ENCODE measurements at places on chromosomes 1 and 21.

DNA sequence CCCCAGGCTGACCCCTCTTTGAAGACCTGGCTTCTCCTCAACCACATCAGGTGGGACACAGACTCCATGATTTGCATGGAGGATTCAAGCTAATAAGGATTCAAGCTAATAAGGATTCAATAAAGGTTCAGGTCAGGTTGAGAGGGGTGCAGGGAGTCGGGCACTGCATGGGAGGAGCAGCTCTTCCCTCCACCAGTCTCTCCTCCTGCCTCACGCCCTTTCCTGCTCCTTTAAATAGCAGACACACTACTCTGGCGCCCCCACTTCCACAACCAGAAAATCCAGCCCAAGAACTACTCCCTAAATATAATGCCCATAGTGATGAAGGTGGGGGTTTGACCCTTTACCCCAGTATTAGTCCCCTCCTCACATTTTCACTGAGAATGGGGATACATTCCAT, 7.1 kb downstream of the MEX3A start:
- DNase-seq = no peak

DNA sequence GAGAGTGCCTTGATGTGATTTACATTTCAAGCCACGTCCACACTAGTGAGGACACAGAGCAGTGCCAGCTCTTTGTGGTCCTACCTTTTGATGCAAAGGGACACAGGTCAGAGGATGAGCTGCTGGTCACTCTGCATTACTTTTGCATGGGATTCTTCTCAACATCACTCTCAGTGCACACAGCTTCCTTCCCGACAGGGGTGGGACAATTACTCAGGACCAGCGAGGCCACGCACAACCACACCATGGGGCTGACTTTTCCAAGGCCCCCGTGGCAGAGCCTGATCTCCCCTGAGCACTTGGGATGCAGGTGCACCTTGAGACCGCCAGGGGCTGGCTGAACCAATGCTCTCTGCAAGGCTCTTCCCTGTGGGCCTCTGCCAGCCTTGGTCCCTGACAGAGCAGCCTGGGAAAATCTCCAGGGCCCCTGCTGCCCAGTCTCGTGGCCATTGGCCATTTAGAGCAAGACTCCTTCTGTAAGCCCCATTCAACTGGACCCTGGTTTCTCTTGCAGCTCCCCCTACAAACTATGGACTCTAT, 13.2 kb upstream of the PRAMEF12 start:
- DNase-seq = no peak

GRCh38 chr1:15064217-15064929, 89.2 kb upstream of the TMEM51 start:
- DNase-seq = no peak

DNA sequence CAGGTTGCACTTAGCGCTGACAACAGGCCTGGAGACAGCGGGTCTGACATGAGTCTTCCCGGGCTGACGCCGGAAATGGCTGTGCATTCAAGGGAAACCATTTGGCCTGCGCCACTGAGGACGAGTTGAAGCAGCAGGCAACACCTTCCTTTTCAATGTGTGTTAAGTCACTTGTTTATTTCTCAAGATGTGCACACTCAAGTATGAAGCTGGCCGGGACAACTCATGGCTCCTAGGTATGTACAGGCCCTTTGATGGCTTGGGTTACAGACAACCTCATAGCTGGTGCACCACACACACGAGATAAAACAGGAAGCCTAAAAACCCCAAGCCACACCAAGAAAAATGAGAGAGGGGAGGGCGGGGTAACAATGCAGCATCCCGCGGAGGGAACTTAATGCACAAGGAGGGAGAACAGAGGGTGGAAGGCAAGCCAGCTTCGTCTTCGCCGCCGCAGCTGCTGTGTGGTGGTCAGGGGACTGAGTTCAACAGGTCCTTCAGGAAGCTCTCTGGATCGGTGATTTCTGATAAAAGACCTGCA, 118.0 kb upstream of the IFFO2 start:
- DNase-seq = no peak

GRCh38 chr1:15621975-15622374, 4.7 kb downstream of the DDI2 start:
- DNase-seq = no peak

GRCh38 chr1:82108843-82109242, 308.1 kb downstream of the ADGRL2 start:
- no peak for DNase-seq

DNA sequence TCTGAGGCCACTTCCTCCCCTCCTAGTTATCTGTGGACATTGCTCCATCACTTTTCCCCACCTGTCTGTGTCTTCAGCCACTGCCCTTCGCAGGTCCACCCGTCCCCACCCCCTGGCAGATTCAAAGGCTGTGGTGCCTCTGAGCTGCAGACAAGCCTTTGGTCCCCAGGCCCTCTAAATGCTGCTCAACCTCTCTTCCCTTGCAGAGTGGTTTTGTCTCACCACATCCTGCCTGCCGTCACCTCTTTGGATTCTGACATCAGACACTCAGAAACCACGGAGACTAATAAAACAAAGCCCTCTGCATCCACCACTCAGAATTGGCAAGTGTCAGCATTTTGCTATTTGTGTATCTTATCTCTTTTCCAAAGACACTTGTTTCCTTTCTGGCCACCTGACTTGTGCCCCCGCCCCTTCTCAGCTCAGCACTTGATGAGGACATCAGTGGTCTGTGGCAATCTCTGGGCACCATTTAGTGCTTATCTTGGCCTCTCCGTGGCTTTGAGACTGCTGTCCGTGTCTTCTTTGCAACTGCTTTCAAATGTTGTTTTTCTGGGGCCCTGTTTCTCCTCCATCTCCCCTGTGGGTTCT, 7.7 kb downstream of the CNIH3 start:
- DNase-seq = no peak

DNA sequence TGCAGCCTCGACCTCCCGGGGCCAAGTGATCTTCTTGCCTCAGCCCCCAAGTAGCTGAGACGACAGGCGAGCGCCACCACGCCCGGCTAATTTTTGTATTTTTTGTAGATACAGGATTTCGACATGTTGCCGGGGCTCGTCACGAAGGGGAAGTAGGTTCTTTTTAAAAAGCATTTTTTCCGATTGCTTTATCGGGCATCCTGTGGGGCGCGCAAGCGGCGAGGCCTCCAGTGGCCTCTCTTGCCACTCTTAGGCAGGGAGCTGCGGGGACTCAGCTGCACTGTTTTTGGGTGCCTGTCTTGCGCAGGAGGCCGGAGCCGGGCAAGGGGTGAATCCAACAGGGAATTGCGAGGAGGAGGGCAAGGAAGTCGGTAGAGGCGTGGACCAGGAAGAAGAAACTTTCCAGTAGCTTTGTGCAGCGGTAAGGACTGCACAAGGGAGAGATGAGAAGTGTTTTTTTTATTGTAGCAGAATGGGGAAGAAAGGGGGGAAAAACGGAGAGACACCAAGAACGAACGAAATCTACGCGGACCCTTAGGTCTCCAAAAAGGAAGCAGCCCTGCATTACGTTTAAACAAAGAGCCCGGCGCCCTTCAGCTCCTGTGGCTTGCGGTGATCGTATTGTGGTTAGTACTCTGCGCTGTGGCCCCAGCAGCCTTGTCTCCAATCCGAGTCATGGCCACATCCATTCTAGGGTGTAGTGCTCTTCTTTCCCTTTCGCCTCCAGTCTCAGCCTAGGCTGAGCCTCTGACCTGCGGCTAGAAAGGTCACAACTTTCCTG, 164.8 kb downstream of the PPIAL4G start:
- no peak for DNase-seq

DNA sequence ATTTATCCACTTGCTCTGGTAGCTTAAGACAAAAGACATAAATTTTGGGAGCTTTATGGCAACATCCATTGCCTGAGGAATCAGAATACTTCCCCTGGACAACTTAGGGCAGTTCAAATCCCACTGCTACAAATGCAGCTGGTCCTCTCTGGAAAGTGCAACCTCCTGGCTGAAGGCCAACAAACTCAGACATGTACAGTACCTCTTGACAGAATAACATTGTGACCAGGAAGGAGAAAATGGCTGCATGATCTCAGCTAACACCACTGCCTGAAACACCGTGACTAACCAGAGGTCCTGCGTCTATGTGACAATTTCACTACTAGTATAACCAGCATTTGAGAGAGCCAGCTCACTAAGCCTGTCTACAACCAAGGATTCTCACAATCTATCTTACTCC, 218.9 kb downstream of the CRB1 start:
- no peak for DNase-seq

DNA sequence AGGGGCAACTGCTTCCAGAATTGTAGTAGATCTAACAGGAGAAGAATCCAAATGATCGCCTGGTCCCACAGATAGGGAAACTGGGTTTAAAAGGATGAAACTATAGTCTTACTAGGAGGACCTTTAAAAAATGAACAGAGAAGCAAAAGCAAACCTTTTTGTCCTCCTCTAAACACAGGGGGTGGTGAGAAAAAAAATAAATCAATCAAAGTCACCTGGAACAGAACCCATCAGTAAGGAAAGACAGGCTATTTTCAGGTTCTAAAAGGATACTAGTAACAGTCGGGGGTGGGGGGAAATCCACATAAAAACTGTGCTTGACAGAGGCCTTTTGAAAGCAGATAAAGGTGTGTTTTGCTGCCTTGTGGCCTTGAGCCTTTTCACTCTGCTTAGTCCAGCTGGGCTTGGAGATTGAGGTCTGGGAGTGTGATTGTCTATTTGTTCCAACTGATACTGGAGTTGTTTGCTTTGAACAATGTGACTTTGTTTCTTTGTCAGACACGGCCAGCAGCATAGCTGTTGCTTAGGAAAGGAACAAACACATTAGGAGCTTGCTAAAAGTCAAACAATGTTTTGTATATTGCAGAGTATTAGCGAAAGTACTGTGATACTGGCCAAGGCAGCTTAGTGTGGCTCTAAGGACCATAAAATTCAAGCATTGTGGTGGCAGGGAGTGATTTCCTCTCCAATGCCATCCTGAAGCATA, 141.1 kb upstream of the IRF2BP2 start:
- no peak for DNase-seq

DNA sequence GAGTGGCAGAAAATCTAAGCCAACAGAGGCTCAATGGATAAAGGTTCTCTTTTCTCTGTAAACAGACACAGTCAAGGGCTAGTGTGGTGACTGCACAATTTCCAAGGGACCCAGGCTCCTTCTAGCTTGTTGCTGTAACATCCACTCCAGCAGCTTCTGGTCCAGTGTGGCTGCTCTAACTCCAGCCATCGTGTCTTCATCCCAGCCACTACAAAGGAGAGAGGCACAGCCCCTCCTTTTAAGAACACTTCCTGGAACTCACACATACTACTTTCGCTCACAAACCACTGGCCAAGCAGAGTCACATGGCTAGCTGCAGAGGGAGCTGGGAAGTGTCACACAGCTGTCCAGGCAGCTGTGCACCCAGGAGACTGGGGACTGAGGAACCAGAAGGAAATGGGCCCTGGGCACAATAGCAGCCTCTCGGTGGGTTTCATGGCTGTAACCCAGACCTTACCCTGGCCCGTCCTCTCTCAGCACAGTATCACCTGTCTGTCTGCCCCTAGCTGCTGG, 188.6 kb upstream of the VAMP3 start:
- DNase-seq = no peak

GRCh38 chr1:174968750-174969244, 30.9 kb upstream of the CACYBP start:
- DNase-seq = no peak

DNA sequence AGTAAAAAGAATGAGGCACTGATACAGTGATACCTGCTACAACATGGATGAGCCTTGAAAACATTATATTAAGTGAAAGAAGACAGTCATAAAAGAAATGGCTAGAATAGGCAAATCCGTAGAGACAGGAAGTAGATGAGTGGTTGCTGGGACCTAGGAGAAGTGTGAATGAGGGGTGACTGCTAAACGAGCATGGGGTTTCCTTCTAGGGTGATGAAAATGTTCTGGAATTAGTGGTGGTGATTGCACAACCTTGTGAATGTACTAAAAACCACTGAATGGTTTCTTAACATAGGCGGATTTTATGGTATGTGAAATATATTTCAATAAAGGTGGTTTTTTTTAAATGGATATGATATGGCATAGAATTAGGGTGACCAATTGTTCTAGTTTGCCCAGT, 12.6 kb upstream of the SERINC2 start:
- DNase-seq = no peak

- DNase-seq = no peak
Observed at GRCh38 chr1:197224160-197224559, 43.9 kb upstream of the CRB1 start.

DNA sequence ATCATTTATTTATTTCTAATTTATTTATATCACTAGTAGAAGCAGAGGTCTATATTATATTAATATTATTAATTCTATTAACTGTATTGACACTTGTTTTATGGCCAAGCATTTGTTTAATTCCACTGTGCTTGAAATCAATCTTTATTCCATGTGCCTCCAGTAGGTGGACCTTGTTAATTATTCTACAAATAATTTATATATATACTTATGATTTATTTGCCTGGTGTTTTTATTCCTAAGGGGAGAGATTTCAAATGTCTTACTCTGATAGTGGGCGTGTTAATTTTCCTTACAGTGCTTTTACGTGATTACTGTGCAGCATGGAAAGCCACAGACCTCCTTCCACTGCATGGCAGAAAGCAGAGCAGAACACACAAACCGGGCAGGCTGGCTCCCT, 17.5 kb upstream of the OR6N2 start:
- no peak for DNase-seq

GRCh38 chr1:43563876-43564539, 33.3 kb downstream of the PTPRF start:
- no peak for DNase-seq

DNA sequence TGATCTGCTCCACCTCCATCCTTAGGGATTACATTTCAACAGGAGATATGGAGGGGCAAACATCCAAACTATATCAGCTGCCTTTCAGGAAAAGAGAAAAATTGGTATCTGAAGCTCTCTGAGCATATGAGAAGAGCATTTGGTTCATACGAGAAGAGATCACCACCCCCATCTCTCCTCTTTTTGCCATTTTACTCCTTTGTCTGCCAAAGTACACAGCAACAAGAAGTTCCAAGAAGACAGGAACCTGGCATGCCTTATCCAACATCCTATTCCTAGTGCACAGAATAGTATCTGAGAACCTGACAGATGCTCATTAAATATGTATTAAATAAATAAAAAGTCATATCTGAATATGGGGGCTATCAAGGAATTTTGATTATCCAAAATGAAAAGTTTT, 142.5 kb upstream of the PKN2 start:
- DNase-seq = no peak

DNA sequence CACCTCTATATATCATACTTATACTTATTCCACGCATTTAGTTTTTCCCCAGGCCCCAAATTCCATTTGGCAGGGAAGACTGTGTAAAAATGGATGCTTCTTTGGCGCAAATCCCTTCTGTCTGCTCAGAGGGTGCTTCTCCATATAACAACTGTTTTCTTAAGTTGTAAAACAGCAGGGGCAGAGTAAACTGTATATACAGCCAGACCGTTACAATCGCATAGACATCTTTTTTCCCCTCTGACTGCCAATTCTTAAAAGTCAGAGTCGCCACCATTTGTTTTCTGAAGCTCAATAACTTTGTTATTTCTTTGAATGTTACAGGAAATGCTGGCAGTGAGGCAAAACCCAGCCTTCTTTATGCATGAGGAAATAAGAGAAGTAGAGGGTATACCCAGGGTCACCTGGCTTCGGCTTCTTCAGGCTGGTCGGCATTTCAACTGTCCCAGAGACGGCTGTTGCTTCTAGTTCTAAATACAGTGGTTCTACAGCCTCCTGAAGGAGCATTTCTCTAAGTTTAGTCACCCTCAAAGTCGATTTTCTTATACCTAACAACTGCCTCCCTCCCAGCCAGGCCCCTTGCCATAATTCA, 188.4 kb downstream of the CLIC6 start:
- no peak for DNase-seq

GRCh38 chr1:201326710-201327109, 43.4 kb downstream of the PKP1 start:
- DNase-seq = no peak

- DNase-seq = peak; percentile 3
Observed at GRCh38 chr1:30041741-30042437, 681.5 kb downstream of the MATN1 start.
